ENCODE measurements at places on chromosomes 11 and 22. TPM values are rescaled to one million over a fixed set of nuclear protein-coding genes. Genes with fewer than 3 reads are reported as not detected.

CCDC89 gene
- not detected for total RNA-seq

APOL6 gene
- total RNA-seq = 16.2 TPM

DRICH1 gene
- total RNA-seq = not detected

BACE1 gene
- total RNA-seq = 27.5 TPM

SPECC1L gene
- total RNA-seq = 14.0 TPM

FAM83F gene
- total RNA-seq = not detected

ZNF143 gene
- total RNA-seq = 25.1 TPM

TIRAP gene
- total RNA-seq = 4.8 TPM

FIBIN gene
- total RNA-seq = not detected

SYCE3 gene
- not detected for total RNA-seq

FAT3 gene
- 1.3 TPM for total RNA-seq

CARNS1 gene
- not detected for total RNA-seq

TRPM5 gene
- total RNA-seq = not detected

Data from RPMI7951 (cell line).